ENCODE measurements at places on chromosomes 2 and 18. TPM values are rescaled to one million over a fixed set of nuclear protein-coding genes. Genes with fewer than 3 reads are reported as not detected.
A peak's percentile ranks its signal among the peaks of the same experiment; 100 is the strongest.

The LBX2 gene
- total RNA-seq = 0.99 TPM

The ATP5MC3 gene
- total RNA-seq = 180 TPM

The IL1A gene
- total RNA-seq = not detected

The BMP10 gene
- total RNA-seq = not detected

The PNKD gene
- 65.2 TPM for total RNA-seq

The FABP1 gene
- total RNA-seq = not detected

The SKA1 gene
- total RNA-seq = 0.68 TPM

The IL37 gene
- total RNA-seq = not detected

The PSMG2 gene
- total RNA-seq = 88.1 TPM

The IL1R2 gene
- 15.9 TPM for total RNA-seq

The MOGAT1 gene
- not detected for total RNA-seq

The ANKRD30BL gene
- total RNA-seq = not detected

The MOCOS gene
- total RNA-seq = 1.8 TPM

DNA sequence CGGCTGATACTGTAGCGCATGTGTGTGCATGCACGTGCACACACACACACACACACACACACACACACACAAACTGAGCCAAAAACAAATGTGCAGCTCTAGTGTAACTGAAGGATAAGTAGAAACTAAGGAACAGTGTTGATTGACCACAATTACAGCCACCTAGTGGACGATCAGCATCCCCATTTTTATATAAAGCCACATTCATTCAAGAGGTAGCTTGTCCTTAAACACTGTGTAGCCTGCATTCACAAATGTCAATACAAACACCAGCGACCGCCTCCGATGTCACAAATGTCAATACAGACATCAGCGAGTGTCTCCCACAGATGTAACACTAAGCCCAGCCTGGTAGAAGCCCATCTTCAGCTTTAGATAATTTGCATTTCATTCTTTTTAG is 167.4 kb downstream of the PTGR3 start:
- DNase-seq = no peak

- no peak for DNase-seq
Observed at GRCh38 chr2:27427863-27428212, 593 bp upstream of the NRBP1 start.

DNA sequence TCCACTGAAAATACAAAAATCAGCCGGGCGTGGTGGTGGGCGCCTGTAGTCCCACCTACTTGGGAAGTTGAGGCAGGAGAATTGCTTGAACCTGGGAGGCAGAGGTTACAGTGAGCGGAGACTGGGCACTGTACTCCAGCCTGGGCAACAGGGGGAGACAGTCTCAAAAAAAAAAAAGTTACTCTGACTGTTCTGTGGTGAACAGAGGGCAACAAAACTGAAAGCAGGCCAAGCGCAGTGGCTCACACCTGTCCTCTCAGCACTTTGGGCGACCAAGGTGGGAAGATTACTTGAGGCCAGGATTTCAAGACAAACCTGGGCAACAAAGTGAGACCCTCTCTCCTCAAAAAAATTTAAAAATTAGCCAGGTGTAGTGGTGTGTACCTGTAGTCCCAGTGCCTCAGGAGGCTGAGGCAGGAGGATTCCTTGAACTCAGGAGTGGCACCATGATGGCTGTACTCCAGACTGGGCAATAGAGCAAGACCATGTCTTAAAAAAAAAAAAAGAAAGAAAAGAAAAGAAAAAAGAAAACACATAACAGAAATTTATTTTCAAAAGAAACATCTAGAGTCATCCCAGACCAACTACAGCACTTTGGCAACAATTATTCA is 13.6 kb upstream of the RTN4 start:
- no peak for DNase-seq

- no peak for DNase-seq
Observed at GRCh38 chr2:53987336-53987921, 16.6 kb upstream of the PSME4 start.

- no peak for DNase-seq
Observed at GRCh38 chr2:217055624-217056023, 195.8 kb upstream of the TNP1 start.

GRCh38 chr2:211093743-211094303 is 537.4 kb downstream of the CPS1 start:
- no peak for DNase-seq

- no peak for DNase-seq
Observed at GRCh38 chr18:36314098-36314497, 16.6 kb downstream of the FHOD3 start.

DNA sequence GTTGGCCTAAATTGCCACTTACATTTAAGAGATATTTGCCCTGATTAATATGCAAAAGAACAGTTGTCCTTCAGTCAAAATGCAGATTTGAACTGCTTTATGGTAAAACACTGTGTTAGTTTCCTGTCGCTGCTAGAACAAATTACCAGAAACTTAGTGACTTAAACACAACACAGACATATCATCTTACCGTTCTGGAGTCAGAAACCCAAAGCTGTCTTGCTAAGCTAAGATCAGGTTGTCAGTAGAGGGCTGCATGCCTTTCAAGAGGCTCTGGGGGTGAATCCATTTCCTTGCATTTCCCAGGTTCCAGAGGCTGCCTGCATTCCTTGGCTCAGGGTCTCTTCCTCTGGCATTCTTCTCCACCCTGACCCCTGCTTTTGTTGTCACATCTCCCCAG is 149.5 kb downstream of the FAM161A start:
- DNase-seq = no peak

GRCh38 chr2:31371691-31372090 is 42.9 kb downstream of the XDH start:
- no peak for DNase-seq

GRCh38 chr2:172586245-172586891 is 30.5 kb downstream of the PDK1 start:
- no peak for DNase-seq

DNA sequence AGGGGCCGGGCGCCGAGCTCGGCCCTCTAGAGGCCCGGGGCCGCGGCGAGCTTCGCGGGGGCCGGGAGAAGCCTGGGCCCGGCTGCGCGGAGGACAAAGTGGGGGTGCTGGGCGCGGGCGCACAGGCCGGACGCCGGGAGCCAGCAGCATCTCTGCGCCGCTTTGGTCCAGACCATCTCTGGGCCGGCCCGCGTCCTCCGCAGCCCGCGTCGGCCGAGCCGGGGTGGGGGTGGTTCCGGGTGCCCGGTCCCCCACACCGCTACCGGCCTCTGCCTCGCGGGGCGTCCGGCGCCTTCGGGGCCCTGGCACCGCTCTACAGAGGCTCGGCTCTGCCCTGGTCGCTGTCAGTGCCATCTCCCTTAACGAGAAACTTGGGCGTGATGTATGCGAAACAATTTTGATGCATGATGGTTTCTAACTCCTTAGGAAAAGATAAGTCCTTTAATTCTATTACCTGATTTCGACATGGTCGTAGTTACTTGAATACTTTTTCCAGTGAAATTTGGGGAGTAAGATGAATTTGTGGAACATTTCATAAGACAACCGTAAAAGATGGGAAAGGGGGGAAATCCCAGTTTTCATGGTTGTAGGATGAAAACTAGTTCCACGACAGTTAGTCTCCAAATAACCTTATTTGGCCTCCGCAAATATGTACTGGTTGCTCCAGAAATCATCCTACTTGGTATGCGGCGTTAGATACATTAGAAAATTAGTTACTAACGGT is 562 bp downstream of the TWSG1 start:
- peak; percentile 75 for DNase-seq

- no peak for DNase-seq
Observed at GRCh38 chr2:121038891-121039616, 245.9 kb downstream of the TFCP2L1 start.

- peak; percentile 58 for DNase-seq
Observed at GRCh38 chr2:96325884-96326255, 753 bp downstream of the ITPRIPL1 start.

- no peak for DNase-seq
Observed at GRCh38 chr2:98212092-98213000, 125.4 kb downstream of the VWA3B start.

- no peak for DNase-seq
Observed at GRCh38 chr2:133908171-133908570, 339.9 kb upstream of the NCKAP5 start.

DNA sequence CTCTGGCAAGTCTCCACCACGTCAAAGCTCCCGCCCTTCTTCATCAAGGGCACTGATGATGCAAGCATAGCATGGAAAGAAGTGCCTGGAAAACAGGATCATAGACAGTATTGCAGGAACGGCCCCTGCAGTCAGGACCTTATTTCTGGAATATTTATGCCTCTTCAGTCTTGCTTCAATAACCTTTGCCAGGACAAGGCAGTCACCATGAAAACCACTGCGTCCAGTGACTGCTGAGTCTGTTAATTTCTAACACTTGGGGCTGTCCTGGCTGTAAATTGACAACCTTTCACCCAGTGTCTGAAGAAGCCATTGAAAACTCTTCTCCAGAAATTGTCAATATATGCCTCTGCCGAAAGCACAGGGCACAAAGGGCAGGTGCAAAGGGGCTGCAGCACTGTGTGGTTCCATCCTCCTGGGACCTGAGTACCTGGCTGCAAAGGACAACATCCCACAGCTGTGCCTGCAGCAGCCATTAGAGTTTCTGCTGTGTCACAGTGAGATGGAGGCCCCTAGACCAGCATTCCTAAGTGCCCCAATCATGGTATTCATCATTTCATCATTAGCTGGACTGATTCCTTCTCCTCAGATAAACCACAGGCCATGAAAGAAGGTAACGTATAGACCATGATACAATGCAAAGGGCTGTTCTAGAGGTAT is 819.6 kb downstream of the RNF144A start:
- no peak for DNase-seq

- no peak for DNase-seq
Observed at GRCh38 chr2:216845426-216845825, 14.4 kb downstream of the TNP1 start.

DNA sequence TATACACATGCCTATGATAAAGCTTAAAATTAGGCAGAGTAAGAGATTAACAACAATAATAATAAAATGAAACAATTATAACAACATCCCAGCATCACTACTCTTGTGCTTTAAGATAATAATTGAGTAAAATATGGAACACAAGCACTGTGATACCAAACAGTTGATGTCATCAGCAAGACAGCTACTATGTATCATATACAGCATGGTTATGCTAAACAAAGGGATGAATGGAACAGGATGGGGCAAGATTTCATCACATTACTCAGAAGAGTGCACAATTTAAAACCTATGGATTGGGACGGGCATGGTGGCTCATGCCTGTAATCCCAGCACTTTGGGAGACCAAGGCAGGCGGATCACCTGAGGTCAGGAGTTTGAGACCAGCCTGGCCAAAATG is 1221.0 kb downstream of the SUCLG1 start:
- DNase-seq = no peak

DNA sequence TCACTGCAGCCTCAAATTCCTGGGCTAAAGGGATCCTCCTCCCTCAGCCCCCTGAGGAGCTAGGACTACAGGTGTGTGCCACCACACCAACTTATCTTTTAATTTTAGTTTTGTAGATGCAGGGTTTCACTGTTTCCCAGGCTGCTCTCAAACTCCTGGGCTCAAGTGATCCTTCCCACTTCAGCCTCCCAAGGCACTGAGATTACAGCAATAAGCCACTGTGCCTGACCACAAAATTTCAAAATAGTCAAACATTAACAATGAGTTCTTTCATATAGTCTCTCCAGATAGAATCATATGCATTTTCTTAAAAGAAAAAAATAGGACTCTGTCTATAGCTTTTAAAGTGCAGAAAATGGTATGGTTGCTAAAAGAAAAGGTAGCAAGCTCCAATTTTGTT is 24.9 kb upstream of the PID1 start:
- DNase-seq = no peak

DNA sequence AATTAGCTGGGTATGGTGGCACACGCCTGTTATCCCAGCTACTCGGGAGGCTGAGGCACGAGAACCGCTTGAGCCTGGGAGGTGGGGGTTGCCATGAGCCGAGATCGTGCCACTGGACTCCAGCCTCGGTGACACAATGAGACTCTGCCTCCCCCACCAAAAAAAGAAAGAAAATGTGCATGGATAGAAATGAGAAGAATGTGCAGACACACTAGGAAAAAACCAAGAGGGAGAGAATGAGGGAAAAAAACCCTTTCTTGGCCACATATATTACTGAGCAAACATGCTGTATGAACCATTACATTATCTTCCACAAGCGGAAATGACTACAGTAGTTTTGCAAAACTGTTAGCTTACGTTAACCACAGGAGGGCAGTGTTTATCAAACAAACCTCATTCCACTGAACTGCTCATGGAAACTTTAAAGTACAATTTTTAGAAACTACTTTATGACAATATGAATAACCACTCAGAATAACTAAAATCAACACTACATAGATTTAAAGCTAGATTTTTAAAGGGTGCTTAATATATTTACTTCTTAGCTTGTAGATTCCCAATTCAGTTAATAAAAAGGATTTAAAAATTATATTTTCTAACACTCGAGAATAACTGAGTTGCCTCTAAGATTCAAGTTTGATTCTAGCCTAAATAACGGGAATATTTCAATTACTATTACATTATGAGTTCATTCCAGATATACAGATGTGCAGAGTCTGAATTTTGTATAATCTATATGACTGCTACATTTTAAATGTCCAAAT is 26.4 kb downstream of the ASXL2 start:
- DNase-seq = no peak

GRCh38 chr18:63238693-63239075 is 80.9 kb downstream of the BCL2 start:
- DNase-seq = no peak

- DNase-seq = no peak
Observed at GRCh38 chr2:13558368-13558767, 841.6 kb downstream of the TRIB2 start.

- DNase-seq = no peak
Observed at GRCh38 chr18:647304-647703, 10.1 kb upstream of the TYMS start.

GRCh38 chr18:23812546-23813440 is 123.5 kb downstream of the LAMA3 start:
- DNase-seq = no peak

DNA sequence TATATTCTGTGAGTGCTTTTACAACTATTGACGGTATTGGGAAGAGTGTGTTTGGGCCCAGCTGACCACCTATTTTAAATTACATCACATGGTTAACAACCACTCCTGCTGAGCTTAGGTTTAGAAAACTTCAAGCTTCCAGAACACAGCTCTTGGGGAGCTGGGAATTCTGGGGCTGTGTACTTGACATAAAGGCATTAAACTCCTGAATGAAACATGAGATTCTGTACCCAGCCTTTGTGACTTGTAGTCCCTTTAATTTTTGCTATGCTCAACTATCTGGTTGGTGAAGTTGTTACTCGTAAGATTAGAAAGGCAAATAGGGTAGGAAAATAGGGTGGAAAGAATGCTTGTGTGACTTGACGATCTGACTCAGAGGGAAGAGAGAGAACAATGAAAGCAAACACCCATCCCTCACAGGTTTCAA is 66.9 kb downstream of the LTBP1 start:
- DNase-seq = no peak

- peak; percentile 28 for DNase-seq
Observed at GRCh38 chr2:218430721-218431120, 11.8 kb downstream of the VIL1 start.

DNA sequence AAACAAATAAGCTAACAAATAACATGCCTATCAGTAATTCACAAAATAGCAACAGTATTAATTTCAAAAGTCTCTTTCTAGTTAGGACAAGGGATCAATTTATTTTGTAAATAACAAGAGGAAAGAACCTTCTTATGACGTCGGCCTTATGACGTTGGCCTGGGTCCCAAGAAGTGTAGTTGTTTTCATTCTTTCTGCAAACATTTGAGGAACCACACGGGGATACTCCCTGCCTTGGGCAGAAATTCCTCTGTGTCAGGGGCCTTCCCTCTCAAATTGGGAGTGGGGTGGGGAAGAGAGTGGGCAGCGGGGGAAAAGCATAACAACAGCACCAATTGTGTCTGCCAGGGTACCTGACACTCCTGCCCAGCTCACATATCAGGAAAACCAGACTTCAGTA is 1.3 kb downstream of the CCDC68 start:
- no peak for DNase-seq
